ENCODE measurements at places on chromosomes 1 and 21.

- no peak for DNase-seq
These were observed 154.9 kb downstream of the CRB1 start for GRCh38 chr1:197422993-197423392.

GRCh38 chr1:51238034-51238403 lies 1.9 kb downstream of the RNF11 start:
- no peak for DNase-seq

GRCh38 chr1:232917053-232917452 lies 33.4 kb upstream of the NTPCR start:
- no peak for DNase-seq

- no peak for DNase-seq
These were observed 520 bp downstream of the CLIC6 start for GRCh38 chr21:34669149-34669879.

GRCh38 chr1:117556341-117556740 lies 49.5 kb upstream of the TENT5C start:
- no peak for DNase-seq

GRCh38 chr1:192974701-192975100 lies 84.5 kb downstream of the UCHL5 start:
- no peak for DNase-seq

- no peak for DNase-seq
These were observed 54.7 kb downstream of the CD2 start for GRCh38 chr1:116808848-116809508.

Measured in T follicular helper cell (primary cell).